ENCODE measurements at places on chromosomes 1 and 21. TPM values are rescaled to one million over a fixed set of nuclear protein-coding genes. Genes with fewer than 3 reads are reported as not detected.
A peak's percentile ranks its signal among the peaks of the same experiment; 100 is the strongest.

DNA sequence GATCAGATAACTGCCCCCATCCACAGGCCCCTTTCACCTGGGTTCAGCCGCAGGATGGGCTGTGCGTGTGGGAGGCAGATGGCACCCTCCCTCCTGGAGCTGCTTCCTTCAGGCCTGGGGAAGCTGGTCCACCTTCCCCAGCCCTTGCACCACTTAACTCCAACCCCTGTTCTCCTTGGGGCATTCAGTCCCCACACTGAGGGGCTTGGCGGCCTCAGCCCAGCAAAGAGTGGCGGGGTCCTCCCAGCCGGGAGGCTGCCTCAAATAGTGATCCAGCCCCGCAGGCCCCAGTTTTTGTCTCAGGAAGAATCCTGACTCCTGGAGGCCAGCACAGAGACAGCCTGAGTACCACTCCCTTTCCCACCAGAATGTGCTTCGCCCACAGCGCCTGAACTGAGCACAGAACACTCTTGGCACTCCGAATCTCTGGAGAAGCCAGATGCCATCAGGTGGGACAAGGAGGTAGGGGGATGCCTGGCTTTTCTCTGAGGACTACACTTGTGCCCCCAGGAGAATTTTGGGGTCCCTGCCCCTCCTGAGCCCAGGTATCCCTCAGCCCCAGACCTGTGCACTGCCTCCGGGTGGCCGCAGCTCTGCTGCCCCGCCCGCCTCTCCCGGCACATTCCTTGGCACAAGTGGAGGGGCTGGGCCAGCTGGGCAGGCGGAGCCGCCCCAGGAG, 936 bp downstream of the PAQR6 start:
- H3K4me3 ChIP-seq = no peak overlapping the region
- peaks cover 13% of the 10 kb centered on the region for H3K36me3 ChIP-seq
- H3K4me1 ChIP-seq = peaks cover 10% of the 10 kb centered on the region
- DNase-seq = no peak
- H3K27me3 ChIP-seq = peaks cover 32% of the 10 kb centered on the region

DNA sequence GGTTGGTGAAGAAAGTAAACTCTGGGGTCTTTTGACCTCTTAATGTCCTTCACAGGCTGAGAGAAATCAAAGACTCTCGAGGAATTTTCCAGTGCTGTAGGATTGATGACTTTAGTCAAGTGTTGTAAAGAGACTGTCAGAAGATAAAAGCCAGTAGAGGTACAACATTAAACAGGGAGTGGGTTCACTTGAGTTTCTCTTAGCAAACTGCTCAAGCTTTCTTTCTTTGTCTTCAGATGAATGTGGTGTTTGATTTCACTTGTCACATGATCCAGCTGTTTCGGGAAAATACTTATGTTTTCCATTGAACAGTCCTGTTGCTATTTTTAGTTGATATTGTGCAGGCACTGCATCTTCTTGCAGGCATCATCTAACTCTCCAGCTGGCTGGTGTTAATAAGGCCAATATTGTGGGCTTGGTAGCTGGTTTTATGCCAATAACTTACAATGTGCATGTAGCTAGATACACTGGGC, 45.6 kb downstream of the XCL2 start:
- no peaks in the 10 kb centered on the region for H3K36me3 ChIP-seq
- no peak overlapping the region for H3K4me3 ChIP-seq
- DNase-seq = no peak
- H3K27me3 ChIP-seq = no peaks in the 10 kb centered on the region
- peaks cover 61% of the 10 kb centered on the region for H3K4me1 ChIP-seq
- H3K27ac ChIP-seq = peak overlapping the region; percentile 45

DNA sequence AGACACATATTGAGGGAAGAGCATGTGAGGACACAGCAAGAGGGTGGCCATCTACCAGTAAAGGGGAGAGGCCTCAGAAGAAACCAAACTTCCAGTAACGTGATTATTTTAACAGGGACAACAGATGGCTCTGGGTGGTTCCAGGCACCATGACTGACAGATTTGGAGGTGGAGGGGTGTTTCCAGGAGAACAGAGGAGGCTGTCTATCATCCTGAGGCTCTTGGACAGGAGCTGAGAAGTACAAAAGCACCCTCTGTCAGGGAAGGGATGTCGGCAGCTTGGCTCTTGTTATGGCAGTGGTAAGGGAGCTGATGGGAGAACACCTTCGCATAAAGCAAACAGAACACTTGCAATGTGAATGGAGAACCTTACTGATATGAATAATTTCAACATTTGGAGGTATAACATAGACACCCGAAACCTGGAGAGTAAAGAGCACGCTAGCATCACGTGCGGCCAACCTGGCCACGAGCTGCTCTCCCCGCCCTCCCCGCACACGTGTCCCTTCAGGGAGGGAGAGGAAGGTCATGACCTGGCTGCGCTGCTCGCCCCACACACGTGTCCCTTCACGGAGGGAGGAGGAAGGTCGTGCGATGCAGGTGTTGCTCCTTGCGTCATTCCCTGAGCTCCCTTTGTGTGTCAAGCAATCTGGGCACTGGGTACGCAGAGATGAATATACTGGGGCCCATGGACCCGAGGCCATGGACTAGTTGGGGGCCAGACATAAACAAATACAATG, 37.5 kb upstream of the NLRP3 start:
- no peaks in the 10 kb centered on the region for H3K36me3 ChIP-seq
- H3K4me3 ChIP-seq = no peak overlapping the region
- no peaks in the 10 kb centered on the region for H3K27me3 ChIP-seq

DNA sequence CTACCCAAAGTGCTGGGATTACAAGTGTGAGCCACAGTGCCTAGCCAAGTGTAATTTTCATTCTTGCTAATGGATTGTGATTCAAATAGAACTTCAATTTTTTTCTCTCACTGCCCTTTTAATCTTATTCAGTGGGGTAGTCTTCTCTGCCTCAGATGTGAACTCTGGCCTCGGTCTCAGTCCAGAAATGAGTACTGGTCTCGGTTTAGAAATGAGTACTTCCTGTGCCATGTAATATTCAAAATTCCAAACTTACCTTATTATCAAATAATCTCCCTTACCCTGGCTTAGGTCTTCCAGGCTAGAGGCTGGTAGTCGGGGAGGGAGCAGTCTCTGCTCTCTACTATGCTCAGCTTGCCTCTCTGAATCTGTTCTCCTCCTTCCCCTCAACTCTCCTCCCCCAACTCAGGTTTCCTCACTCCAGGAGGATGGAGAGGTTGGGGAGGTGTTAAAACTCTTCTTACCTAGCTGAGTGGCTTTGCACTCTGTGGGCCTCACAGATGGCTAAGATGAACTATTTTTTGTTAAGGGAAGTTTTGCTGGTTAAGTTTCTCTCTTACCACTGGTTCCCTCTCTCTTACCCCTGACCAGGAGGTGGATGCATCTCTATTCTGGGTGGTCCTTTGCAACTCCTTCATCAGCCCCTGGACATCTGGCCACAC, 4.8 kb upstream of the SLAMF9 start:
- no peak overlapping the region for H3K4me3 ChIP-seq
- H3K36me3 ChIP-seq = no peaks in the 10 kb centered on the region
- H3K27ac ChIP-seq = no peak overlapping the region
- no peaks in the 10 kb centered on the region for H3K27me3 ChIP-seq
- peaks cover 14% of the 10 kb centered on the region for H3K4me1 ChIP-seq

DNA sequence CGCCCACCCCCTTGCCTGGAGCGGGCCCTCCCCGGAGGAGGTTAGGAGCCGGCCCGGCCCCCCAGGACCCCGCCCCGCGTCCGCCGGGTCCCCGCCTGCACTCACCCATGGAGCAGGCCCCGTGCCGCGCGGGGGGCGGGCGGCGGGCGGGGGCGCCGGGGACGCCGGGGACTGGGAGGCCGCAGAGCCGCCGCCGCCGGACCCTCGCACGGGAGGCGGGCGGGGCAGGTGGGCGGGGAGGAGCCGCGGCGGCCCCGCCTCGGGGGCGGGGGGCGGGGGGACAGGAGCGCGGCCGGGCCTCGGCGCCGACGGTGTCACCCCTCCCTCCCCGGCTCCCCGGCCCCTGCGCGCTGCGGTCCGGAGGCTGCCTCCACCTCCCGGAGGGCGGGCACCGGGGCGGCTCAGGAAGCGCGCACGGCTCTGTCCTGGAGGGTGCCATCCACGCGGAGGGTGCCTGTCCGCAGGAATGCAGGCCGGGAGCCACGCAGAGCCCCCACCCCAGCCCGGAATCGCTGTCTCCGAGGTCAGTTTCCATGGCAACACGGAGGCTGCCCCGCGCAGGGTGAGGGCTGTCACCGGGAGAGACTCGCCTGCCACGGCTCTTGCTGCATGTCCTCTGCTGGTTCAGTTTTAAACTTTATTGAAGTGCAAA, 5.9 kb upstream of the PLEKHG5 start:
- no peaks in the 10 kb centered on the region for H3K36me3 ChIP-seq
- peaks cover 34% of the 10 kb centered on the region for H3K27me3 ChIP-seq
- peak overlapping the region; percentile 42 for H3K27ac ChIP-seq
- peaks cover 25% of the 10 kb centered on the region for H3K4me1 ChIP-seq

DNA sequence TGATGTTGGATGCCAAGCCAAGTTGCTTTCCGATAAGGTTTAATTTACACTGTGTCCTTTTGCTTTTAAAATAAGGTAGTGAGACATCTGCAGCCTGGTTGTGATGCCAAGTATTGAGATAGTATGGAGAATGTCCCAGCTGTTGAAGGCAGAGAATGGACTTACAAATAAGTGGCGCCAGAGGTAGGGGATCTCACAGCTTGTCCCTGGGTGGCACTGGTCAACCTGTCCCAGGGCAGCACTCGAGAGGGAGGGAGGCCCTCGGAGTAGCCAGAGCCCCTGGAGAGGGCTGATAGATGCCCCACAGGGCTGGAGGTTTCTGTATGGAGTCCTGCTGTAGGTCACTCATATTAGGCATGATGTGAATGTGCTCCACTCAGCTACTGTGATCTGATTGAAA, 98.5 kb downstream of the GALNT2 start:
- no peak for DNase-seq
- H3K27me3 ChIP-seq = no peaks in the 10 kb centered on the region
- H3K4me1 ChIP-seq = peaks cover 6% of the 10 kb centered on the region
- no peak overlapping the region for H3K4me3 ChIP-seq

GRCh38 chr1:154751690-154752089, 118.4 kb downstream of the KCNN3 start:
- DNase-seq = no peak
- no peak overlapping the region for H3K4me3 ChIP-seq
- H3K27me3 ChIP-seq = peaks cover 41% of the 10 kb centered on the region
- H3K36me3 ChIP-seq = no peaks in the 10 kb centered on the region

DNA sequence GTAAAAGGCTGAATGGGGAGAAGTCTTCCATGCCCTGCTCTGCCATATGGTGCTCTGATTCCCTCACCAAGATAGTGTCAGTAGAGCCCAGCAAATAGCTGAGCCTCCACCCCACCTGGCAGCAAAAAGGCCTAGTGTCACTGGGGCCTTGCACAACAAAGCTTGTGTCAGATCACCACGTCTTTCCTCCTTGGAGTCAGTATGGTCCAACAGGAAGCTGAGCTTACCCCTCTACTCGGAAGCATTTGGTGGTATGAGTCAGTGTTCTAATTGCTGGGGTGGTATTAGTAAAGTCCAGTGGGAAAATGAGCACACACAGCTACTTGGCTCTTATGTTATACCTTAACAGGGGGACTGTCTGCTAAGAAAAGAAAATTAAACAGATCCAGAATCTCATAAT, 18.7 kb upstream of the RRP15 start:
- no peaks in the 10 kb centered on the region for H3K27me3 ChIP-seq
- no peak overlapping the region for H3K4me3 ChIP-seq
- H3K36me3 ChIP-seq = no peaks in the 10 kb centered on the region
- no peaks in the 10 kb centered on the region for H3K4me1 ChIP-seq
- no peak overlapping the region for H3K27ac ChIP-seq

- peaks cover 29% of the 10 kb centered on the region for H3K4me1 ChIP-seq
- no peak overlapping the region for H3K4me3 ChIP-seq
- no peaks in the 10 kb centered on the region for H3K36me3 ChIP-seq
These were observed 6.3 kb downstream of the FAAH start for GRCh38 chr1:46400421-46400820.

- H3K4me1 ChIP-seq = no peaks in the 10 kb centered on the region
- no peaks in the 10 kb centered on the region for H3K36me3 ChIP-seq
- H3K4me3 ChIP-seq = no peak overlapping the region
- H3K27me3 ChIP-seq = no peaks in the 10 kb centered on the region
These were observed 60.8 kb downstream of the NGF start for GRCh38 chr1:115277276-115277675.

DNA sequence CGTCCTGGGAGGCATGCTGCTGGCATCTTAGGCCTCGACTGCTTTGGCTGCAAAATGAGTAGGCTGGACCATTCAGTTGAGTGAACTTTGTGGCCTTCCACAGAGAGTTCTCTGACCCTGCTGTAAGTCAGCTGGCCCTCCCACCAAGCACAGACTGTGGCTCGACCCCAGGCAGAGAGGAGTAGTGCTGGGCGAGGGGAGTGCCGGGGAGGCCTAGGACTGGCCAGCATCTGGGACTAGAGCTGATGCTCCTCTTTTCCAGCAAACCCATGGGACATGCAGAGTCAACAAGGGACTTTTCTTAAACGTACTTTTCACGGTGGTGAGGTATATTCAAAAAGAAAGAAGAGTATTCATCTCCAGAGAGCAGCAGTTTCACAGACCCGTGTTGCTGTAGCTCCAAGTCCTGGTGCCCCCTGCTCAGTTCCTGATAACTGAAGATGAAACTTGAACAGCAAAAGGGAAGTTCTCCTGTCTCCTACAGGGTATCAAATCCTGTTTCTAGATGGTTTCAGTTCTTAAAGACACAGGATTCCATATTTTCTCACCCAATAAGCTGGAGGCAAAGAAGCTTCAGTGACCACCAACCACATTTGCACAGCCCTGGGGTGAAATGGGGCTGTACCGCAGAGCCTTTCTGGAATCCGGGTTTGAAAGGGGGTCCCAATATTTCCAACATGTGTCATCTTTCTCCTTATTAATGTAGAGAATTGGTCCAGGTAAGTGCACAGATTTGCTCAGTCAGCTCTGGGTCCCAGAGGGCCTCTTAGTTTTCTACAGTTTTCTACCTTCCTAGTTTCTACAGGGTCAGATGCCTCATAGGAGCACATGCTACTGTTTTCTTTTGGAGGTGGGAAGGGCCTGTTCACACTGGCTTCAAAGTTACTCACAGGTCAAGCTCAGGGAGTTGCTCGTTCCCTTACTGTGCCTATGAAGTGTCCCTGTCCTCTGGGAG, 20.9 kb downstream of the BATF3 start:
- H3K4me1 ChIP-seq = no peaks in the 10 kb centered on the region
- no peak overlapping the region for H3K27ac ChIP-seq
- DNase-seq = no peak
- H3K4me3 ChIP-seq = no peak overlapping the region

- H3K4me1 ChIP-seq = peaks cover 40% of the 10 kb centered on the region
- H3K4me3 ChIP-seq = no peak overlapping the region
- DNase-seq = no peak
- no peaks in the 10 kb centered on the region for H3K27me3 ChIP-seq
- H3K36me3 ChIP-seq = no peaks in the 10 kb centered on the region
These were observed 37.3 kb downstream of the USP25 start for GRCh38 chr21:15766952-15767603.

DNA sequence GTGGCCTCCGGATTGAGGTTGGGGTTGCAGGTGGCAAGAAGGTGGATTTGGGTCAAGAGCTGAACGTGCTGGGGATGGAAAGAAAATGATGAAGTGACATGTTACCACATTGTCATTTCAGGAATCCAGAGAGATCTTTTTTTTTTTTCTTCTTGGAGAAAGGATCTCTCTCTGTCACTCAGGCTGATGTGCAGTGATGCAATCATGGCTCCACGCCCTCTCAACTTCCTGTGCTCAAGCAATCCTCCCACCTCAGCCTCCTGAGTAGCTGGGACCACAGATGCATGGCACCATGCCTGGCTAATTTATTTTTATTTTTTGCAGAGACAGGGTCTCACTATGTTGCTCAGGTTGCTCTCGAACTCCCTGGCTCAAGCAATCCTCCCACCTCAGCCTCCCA, 80.6 kb downstream of the GON4L start:
- H3K27ac ChIP-seq = no peak overlapping the region
- H3K4me3 ChIP-seq = no peak overlapping the region
- no peak for DNase-seq
- H3K4me1 ChIP-seq = no peaks in the 10 kb centered on the region
- H3K27me3 ChIP-seq = no peaks in the 10 kb centered on the region

Gene C1orf87
- not detected for total RNA-seq

Gene COL11A1
- not detected for total RNA-seq
